ENCODE measurements at places on chromosomes 3 and 15.
A peak's percentile ranks its signal among the peaks of the same experiment; 100 is the strongest.

DNA sequence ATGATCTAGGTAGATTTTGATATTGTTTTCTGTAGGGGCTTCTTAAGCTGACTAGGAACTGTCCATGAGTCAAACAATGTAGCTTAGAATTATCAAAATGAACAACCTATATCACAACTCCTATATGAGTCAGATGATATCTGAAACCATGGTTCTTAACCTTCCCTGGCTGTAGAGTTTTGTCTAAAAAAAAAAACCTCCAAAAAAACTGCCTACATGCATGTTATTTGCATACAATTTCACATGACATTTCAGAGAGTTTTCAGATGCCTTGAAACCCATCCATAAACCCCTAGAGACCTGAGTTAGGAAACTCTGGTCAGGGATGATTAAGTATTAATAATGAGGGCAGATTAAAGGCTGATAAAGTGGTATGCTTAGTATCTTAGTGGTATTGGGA, 157.0 kb downstream of the CHST2 start:
- DNase-seq, result no peak

GRCh38 chr3:141382571-141382970, 14.3 kb downstream of the ZBTB38 start:
- DNase-seq, result no peak

- no peak for DNase-seq
These were observed 58.3 kb downstream of the NSUN3 start for GRCh38 chr3:94121161-94121560.

DNA sequence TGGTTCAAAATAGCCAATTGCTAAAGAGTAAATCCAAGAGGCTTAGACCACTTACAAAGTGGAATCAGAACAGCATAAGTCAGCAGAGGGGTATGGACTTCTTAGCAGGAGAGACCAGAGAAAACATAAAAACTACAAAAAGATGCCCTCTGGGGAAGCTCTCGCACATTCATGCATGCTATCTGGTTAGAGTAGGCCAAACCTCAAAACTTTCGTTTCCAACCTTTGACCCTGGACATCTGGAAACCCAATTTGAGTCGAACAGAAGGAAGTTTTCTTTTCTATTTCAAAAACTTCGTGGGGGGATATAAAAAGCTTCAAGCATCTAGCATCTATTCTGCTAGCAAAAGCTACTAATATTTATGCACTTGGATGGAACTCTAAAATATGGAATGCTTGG, 523.9 kb upstream of the AGTR1 start:
- no peak for DNase-seq

DNA sequence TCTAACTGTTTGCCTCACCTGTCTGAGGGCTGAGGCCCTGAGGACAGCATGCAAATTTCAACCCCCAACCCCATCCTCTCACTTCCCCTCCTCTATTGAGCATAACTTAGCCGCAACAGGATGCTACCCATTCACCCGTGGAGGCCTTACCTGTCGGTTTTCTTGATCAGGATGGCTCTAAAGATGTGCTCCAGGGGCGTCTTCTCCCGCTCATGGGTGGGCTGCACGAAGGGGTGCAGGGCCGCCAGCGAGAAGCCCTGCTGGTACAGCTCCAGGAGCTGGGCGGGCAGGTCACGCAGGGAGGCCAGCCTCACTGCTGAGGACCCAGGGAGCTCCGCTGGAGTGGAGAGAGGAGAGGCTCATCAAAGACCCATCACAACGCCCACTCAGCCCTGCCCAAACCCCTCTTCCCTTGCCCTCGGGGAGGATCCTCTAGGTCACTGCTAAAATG, 79.8 kb downstream of the RFTN1 start:
- no peak for DNase-seq

DNA sequence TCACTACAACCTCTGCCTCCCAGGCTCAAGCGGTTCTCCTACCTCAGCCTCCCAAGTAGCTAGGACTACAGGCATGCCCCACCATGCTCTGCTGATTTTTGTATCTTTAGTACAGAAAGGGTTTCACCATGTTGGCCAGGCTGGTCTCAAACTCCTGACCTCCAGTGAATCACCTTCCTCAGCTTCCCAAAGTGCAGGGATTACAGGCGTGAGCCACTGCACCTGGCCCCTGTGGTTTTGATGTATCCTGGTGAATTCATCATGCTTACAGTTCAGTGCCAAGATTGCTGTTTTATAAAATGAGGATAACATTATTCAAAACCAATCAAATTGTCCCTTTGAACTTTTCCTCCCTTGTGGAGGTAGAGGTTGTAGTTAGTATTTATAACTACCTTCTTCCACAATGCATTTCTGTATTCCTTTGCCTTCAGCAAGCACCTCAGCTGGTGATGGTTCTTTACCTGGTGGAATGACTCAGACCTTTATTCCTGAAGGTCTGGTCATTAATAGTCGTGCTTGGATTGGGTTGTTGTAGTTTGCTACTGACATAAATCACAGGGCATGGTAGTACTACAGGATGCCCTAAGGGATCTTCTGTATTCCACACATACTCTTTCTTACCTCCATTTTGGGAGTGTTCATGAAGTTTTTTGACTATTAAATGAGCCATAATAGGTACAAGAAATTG, 76.9 kb downstream of the UBP1 start:
- DNase-seq, result no peak

- no peak for DNase-seq
These were observed 880.1 kb downstream of the PDCD6IP start for GRCh38 chr3:34678575-34678974.

- no peak for DNase-seq
These were observed 31.6 kb downstream of the CBLB start for GRCh38 chr3:105837143-105837740.

- DNase-seq, result no peak
These were observed 70.1 kb downstream of the SMARCC1 start for GRCh38 chr3:47711596-47711995.

DNA sequence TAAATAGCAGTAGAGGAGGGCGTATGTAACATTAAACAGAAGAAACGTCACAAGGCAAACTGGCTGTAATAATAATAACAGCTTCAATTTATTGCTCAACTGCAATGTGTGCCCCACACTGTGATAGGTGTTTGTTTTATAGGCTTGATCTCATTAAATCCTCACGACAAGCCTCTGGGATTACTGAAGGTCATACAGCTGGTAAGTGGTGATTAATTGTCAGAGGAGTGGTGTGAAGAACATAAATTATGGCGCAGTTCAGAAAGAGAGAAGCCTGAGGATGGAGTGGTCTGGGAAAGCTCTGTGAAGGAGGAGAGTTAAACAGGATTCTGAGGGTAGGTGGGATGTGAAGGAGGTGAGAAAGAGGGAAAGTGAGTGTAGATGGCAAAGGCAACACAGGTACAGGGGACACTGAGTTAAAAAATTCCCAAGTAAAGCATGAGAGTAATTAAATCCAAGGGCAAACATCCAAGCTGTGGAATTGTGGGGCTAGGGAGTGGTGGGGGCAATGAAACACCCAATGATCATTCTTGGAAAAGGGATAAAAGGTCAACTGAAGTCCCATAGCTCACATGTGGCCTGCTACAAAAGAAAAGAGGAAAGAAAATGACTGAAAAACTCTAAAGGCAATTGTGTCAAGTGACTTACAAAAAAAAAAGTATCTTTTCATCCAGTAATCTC, 16.5 kb upstream of the GLCE start:
- no peak for DNase-seq

DNA sequence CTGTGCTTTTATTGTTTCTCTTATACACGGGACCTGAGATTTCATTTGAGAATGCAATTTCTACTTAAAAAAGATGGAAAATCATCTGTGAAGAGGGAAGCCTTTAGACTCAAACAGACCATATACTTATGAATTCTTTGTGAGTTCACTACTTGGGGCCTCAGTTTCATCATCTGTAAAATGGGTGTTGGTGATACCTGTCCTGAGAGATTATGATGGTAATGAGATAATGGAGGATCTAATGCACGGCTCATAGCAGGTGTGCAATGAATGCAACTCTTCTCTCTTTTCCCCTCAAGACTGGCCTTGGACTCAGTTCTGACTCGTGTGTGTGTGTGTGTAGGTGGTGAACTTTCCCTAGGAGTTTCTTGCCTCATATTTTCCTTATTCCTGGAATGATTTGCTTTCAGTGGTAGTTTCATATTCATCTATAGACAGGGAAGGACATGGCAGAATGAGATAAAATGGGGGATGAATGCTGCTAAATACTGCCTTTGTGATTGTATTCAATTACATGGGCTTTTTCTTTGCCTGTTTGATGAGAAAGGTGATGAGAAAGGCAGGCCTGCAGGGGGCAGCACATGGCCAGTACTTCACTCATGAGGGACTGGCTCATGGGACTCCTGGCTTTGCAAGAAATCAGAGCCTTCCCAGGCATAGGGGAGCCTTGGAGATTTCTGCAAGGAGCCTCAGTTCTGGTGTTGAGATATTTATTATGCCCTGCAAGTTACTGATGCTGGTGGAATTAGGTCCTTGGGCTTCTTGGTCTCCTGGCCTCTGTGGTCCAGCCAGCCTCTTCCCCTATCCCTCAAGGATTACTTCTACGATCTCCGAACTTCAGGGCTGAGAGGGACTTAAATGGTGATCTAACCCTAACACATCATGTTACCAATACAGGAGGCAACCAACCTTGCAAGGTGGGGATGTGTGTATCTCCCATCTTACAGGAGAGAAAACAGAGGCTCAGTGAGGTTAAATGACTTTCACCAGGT, 70.7 kb downstream of the RPLP1 start:
- peak; percentile 75 for DNase-seq

DNA sequence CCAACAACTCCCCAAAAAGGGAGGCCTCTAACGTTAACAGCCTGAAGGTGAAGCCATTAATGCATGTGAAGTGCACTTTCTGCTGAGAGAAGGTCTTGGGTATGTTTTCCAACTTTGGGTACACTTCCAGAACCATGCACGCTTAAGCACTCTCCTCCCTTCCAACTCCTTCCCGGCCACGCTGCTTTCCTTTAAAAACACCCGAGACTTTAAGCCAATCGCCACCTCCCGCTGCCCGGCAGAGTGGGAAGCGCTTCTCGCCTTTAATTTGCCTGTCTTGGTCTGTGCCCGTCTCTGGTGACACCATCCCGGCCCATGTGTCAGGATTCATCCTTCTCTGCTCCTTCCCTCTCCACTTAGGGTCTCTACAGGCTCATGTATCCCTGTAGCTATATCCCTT, 35.3 kb downstream of the ITGB5 start:
- DNase-seq, result no peak

DNA sequence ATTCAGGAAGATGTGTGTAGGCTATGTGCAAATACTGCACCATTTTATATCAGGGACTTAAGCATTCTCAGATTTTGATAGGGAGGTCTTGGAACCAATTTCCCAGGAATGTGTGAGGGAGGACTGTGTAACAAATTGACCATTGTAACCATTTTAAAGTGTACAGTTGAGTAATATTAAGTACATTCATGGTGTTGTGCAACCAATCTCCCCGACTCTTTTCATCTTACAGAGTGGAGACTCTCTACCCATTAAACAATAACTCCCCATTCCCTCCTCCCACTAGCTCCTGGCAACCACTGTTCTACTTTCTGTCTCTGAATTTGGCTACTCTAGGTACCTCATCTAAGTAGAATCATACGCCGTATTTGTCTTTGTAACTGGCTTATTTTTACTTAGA, 5.1 kb downstream of the RCN2 start:
- no peak for DNase-seq

- no peak for DNase-seq
These were observed 64.9 kb downstream of the ABHD5 start for GRCh38 chr3:43755516-43756200.

DNA sequence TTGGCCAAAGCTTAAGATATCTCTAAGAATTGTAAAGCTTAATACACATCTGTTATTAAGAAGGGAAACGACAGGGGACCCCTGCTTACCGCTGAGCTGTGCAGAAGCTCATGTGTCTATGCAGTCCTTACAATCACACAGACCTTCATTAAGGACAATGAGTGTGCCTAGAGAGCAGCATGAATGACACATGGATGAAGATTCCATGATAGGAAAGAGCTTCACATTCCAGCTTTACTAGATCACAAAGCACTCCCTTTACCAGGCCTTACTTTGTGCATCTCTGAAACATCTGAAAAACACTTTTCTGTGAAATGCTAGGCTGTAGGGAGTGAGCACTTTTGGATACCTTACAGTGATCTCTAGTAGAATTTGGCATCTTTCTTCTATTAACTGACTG, 32.0 kb downstream of the RNF168 start:
- no peak for DNase-seq

- no peak for DNase-seq
These were observed 180.2 kb downstream of the SEMA6D start for GRCh38 chr15:47897525-47897924.

DNA sequence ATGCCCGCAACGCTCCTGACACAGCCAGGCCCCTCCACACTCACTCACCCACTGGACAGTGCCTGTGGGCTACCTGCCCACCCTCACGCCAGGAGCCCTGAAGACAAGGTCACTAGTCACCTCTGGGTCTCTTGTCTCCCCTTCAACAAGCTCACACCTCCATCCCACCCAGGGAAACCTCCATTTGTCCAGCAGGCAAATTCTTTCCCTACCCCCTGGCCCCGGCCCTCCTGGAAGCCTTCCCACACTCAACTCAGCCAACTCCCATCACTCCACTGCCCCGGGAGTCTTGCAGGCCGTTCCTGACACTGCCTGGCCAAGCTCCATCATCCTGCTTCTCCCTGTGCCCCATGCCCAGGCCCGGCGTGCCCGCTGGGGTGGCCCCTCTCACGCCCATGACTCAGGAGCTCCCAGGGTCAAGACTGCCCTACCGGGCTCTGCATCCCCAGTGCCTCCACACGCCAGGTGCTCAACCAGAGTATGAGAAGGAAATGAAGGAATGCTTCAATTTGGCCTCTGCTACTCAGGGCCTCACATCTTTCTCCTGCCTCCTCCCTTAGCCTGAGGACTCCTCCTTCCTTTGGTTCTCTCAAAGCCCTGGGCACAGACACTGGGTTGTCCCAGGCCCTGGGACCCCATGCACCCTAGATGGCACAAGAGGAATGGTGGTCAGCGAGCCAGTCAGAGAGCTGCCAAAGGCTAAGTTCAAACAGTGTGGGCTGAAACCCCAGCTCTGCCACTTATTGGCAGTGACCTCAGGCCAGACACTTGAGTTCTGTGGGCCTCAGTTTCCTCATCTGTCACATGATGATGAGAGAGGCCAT, 88.6 kb downstream of the SEC22A start:
- no peak for DNase-seq

GRCh38 chr3:111691293-111691909, 96.3 kb upstream of the ZBED2 start:
- DNase-seq, result no peak

GRCh38 chr3:32186876-32187275, 51.6 kb upstream of the CMTM8 start:
- DNase-seq, result no peak
